ENCODE measurements at places on chromosomes 12 and 14. TPM values are rescaled to one million over a fixed set of nuclear protein-coding genes. Genes with fewer than 3 reads are reported as not detected.

DNA sequence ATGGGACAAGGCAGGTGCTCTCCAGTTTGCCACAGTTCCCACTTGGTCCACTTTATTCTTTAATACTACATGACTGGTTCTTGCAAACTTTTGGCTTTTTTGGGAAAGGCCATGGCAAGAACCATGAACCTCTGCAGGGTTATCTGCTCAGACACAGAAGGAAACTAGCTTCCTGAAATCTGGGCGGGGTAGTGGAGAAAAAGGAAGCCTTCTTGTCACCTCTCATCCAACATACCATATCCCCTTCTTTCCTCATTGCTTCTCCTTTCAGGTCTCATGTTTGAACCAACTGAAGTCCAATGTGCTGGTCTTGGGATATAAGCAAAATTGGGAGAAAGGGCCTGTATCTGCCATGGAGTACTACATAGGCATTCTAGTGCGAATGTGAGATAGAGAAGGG, 5.5 kb upstream of the KLHL33 start:
- DNase-seq, result no peak
- H3K4me1 ChIP-seq, result peaks cover 8% of the 10 kb centered on the region
- H3K4me3 ChIP-seq, result no peak overlapping the region
- H3K27me3 ChIP-seq, result peaks cover 2% of the 10 kb centered on the region
- no peak overlapping the region for H3K27ac ChIP-seq

- peaks cover 8% of the 10 kb centered on the region for H3K36me3 ChIP-seq
- no peak overlapping the region for H3K4me3 ChIP-seq
- DNase-seq, result no peak
- H3K4me1 ChIP-seq, result no peaks in the 10 kb centered on the region
- no peaks in the 10 kb centered on the region for H3K27me3 ChIP-seq
- no peak overlapping the region for H3K27ac ChIP-seq
Measured at GRCh38 chr12:50119387-50119786, 7.4 kb downstream of the COX14 start.

- H3K4me1 ChIP-seq, result peaks cover 13% of the 10 kb centered on the region
- H3K4me3 ChIP-seq, result no peak overlapping the region
- no peaks in the 10 kb centered on the region for H3K27me3 ChIP-seq
- DNase-seq, result peak; percentile 18
Measured at GRCh38 chr12:6462234-6462995, 8.1 kb downstream of the VAMP1 start.

- H3K36me3 ChIP-seq, result peaks cover 9% of the 10 kb centered on the region
- no peaks in the 10 kb centered on the region for H3K4me1 ChIP-seq
- no peak for DNase-seq
- no peak overlapping the region for H3K27ac ChIP-seq
Measured at GRCh38 chr14:100824901-100825712, 811 bp upstream of the MEG3 start.

- H3K27me3 ChIP-seq, result no peaks in the 10 kb centered on the region
- H3K27ac ChIP-seq, result no peak overlapping the region
- H3K36me3 ChIP-seq, result no peaks in the 10 kb centered on the region
Measured at GRCh38 chr14:62017651-62018230, 255.5 kb downstream of the SNAPC1 start.

DNA sequence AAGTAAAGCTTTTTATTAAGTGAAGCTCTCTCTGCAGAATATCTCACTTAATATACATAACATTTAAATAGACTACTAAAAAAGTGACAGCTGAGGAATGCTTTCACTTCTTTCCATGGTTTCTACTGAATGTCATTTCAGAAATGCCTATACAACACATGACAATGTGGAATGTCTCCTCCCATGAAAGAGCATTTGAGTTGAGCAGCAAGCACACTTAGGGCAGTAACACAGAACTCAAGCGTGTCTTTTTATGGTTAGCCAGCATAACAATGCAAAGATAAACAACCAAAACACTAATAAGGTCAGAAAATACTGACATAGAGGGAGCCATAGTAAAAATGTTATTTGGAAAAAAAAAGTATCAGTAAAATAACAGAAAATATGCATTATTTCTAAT, 9.4 kb downstream of the PPP1R12A start:
- no peaks in the 10 kb centered on the region for H3K27me3 ChIP-seq
- no peaks in the 10 kb centered on the region for H3K4me1 ChIP-seq
- no peaks in the 10 kb centered on the region for H3K36me3 ChIP-seq

DNA sequence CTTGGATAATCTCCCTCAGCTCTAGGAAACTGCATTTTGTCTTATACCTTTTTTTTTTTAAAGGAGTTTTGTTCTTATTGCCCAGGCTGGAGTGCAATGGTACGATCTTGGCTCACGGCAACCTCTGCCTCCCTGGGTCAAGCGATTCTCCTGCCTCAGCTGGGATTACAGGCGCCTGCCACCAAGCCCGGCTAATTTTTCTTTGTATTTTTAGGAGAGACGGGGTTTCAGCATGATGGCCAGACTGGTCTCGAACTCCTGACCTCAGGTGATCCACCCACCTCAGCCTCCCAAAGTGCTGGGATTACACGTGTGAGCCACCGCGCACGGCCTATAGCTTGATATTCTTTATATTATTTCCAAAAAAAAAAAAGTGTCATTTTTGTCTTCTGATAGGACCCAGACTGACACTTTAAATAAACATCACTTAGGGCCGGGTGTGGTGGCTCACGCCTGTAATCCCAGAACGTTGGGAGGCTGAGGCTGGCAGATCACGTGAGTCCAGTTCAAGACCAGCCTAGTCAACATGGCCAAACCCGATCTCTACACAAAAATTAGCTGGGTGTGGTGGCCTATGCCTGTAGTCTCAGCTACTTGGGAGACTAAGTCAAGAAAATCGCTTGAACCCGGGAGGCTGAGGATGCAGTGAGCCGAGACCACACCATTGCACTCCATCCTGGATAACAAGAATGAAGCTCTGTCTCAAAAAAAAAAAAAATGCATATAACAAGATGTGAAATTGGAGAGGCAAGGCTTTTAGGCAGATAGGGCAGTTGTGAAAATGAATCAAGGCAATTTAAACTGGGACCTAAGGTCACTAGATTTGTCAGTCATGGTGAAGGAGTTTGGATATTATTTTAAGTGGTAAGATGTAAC, 18.4 kb downstream of the SLC2A3 start:
- no peak for DNase-seq
- H3K4me1 ChIP-seq, result no peaks in the 10 kb centered on the region
- no peak overlapping the region for H3K27ac ChIP-seq
- no peaks in the 10 kb centered on the region for H3K27me3 ChIP-seq
- H3K36me3 ChIP-seq, result peaks cover 3% of the 10 kb centered on the region

The RERG gene
- not detected for total RNA-seq
